Ammon's horn (tissue), 1 donor: ENCODE measurements at places on chromosomes 5 and 9.
A peak's percentile ranks its signal among the peaks of the same experiment; 100 is the strongest.

DNA sequence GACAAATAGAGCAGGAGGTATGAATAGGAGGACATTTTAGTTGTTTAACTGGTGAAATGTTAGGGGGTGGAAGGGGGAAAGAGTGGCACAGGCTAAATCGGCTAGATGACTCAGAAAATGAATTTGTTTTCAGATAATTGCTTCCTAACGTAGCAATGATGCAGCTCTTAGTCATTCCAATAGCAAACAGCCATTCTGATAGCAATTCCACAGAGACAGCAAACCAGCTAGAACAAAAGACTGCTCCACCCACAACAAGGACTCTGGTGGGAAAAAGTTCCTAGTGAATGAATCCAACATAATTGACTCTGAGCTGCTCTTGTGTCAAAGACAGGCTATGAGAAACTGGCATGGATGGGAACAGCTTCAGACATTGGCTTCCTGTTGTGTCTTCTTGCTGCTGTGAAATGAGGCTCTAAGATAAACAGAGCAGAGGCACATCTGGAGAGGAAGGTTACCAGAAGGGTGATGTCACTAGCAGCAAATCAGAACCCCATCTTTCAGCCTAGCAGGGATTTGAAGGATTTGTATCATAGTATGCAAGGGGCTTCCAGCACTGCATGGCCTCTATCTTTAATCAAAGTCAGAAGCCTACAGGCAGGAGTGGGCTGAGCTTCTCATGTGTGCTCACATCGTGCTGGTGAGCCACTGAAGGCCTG lies 28.1 kb upstream of the F2RL1 start:
- peak; percentile 55 for DNase-seq

DNA sequence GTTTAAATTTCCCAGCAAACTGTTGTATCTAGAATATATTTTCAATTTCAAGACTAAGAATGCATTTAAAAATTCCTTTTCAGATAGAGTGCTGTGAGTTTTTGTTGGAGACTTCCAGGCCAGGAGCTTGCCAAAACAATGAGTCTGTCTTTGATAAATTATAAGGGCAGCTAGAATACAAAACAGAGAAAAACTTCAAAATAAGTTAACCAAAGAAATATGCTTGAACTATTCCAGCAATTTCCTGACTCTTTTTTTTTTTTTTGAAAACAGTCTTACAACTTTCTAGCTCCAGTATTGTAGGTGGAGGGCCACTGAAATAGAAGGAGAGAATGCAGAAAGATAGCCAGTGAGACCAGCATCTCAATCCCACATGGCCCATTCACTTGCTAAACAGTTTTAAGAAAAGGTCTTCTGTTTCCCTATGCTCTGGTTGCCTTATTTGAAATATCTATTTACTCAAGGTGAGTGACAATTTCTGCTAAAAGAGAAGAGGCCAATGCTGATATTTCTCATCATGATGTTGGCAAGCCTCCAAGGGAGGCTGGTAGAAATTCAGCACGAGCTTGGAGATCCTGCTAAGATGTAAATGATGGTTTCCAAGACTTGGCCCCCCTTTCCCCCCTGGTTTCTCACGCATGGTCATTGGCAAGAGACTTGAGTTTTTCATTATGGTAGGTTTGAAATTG lies 103.2 kb downstream of the USP20 start:
- DNase-seq: peak; percentile 10

- DNase-seq: peak; percentile 73
These were observed 4.9 kb upstream of the C7 start for GRCh38 chr5:40904205-40904993.

DNA sequence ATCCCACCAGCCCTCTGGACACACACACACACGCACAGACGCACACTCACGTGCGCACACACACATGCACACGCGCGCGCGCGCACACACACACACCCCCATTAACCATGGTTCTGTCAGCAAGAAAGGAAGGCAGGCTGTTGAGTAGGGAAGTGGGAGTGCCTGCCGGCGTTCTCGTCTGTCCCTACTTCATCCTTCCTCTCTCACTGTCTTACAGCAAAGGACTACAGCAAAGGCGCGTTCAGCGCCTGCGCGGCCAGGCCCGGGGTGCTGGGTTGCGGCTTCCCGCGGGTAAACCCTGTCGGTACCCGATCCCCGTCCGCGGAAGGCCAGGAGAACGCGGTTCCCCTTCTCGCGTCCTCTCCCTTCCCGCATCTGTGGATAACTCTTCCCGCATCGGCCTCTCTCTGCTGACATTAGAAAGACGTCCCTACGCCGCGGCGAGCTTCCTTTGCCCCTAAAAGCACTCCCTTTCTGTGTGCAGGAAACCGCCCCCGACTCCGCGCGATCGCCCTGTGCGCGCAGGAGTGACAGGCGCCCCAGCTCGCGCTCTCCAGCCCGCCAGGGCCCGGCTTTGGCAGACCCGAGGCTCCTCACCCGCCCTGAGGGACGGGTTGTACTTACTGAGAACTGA lies 219.2 kb downstream of the AGTPBP1 start:
- peak; percentile 68 for DNase-seq

GRCh38 chr5:175595905-175596304 lies 62.0 kb upstream of the HRH2 start:
- DNase-seq: no peak

GRCh38 chr5:93161661-93162654 lies 419.1 kb downstream of the NR2F1-AS1 start:
- no peak for DNase-seq

DNA sequence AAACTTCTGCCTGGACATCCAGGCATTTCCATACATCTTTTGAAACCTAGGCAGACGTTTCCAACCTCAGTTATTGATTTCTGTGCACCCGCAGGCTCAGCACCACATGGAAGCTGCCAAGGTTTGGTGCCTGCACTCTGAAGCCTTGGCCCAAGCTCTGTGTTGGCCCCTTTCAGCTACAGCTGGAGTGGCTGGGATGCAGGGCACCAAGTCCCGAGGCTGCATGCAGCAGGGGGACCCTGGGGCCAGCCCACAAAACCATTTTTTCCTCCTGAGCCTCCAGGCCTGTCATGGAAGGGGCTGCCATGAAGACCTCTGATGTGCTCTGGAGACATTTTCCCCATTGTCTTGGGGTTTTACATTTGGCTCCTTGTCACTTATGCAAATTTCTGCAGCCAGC lies 49.9 kb downstream of the NFX1 start:
- DNase-seq: no peak

- DNase-seq: no peak
These were observed 18.3 kb upstream of the FUBP3 start for GRCh38 chr9:130561056-130561455.

DNA sequence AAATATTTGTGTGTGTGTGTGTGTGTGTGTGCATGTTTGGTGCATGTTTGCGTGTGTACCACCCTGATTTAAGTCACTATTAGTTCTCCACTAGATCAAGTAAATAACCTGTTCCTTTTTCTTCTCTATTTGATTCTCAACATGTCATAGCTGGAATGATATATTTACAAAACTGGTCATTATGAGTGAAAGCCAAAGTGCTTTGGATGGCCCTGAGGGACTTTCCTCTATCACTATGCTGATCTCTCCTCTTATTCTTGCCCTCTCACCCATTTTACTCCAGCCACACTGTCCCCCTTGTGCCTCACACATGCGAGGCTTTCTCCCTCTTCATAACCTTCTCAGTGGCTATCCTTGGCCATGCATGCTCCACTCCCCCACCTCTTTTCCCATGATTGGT lies 144.6 kb upstream of the NMUR2 start:
- DNase-seq: no peak

DNA sequence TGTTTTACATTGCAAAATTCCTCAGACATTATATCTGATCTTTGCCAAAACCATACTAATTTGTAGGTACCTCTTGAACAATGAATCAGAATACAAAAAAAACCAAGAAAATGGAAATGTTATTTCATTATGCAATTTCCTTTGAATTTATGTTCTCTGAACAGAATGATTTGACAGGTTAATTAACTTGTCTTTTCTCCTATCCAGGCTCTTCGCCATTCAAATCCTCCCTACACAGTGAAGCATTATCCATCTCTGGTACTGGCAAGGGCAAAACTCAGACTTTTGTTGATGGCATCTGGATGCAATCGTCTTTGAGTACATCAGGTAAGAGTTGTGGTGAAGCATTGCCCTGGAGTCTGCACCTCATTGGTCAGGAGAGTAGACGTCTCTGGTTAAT lies 655.7 kb upstream of the ITGA1 start:
- no peak for DNase-seq

DNA sequence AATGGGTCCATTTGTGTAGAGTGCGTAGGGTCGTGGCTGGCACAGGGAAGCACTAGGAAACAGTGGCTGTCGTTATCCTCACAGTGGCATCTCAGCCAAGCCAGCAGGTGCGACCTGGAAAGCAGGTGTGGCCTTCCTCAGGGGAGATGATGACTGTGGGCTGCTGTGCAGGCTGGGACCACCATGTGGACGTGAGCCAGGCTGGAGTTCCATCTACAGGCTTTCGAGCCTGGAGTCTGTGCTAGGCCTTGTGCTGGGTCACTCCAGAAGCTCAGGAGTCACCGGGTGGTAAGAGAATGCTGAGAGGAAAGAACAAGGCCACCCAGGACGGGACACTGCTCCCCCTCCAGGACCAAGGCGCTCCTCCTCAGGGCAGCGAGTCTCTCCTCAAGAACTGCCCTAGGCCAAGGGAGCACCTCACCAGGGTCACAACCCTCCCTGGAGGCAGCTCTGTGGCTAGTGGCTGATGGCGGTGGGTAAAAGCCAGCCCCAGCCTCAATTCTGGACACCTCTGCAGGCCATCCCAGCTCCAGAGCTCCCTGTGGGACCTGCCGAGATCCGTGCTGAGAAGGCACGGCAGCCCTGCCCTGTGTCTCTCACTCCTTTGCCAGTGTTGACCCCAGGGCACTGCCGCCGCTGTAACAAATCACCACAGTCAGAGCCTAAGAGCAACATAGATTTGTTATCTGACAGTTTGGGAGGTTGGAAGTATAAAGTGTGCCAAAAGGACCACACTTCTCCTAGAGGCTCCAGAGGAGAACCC lies 36.0 kb downstream of the WHRN start:
- DNase-seq: no peak

GRCh38 chr9:124217836-124218437 lies 39.8 kb upstream of the NEK6 start:
- no peak for DNase-seq

DNA sequence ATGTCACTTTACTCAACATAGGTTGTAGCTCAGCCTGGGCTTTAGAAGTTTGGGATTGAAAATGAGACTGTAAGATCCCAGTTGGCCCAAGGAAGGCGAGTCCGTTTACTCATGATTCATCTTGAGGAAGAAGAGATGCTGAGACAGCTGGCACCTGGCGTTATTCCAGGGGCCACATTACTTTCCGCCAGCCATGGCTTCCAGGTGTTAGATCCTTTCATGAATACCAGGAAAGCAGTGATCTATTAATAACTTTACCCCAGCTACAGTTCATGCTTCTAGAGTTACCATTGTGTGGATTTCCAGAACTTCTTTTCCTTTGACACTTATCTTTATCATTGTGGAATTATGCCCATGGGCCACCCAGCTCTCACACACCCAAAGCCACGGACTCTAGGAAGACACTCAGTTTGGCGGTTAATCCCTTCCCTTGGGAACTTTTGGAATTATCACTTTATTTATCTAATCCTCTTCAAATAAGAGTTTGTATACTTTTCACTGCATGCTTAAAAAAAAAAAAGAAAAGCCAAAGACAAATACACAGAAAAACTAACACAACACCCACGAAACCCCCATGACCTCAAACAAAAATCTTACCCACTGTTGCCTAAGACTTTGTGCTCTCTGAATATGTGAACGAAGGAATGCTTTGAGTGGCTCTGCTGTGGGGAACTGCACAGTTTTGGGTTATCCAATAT lies 26.9 kb downstream of the RAI14 start:
- no peak for DNase-seq

DNA sequence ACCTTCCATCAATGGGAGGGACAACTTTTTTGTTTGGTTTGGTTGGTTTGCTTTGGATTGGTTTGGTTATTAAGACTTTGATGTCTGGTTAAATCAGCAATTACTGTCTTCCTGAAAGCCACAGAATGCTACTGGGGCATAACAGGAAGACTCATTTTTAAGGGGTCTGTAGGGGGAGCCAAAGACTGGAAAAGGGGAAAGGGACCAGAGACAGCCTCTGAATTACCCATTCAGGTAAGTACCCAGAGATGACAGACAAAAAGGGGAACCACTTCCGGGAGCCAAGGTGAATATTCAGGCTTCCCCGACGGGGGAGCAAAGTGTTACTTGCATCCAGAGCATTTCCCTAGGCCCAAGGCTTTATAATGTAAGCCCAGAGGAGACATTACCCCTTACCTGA lies 4.6 kb upstream of the FEM1C start:
- DNase-seq: no peak

DNA sequence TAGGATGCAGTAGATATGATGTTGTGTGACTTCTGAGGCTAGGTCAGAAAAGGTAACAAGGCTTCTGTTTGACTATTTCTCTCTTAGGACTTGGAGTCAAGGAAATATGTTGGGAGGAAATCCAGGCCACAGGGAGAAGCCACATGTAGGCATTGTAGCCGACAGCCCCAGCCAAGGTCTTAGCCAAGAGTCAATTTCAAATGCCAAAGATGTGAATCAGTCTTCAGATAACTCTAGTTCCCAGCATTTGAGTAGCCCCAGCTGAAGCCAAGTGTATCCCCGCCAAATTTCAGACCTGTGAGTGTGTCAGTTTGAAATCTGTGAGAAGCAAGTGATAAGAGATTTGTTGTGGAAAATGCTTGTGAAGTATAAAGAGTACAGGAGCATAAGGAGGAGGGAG lies 38.1 kb upstream of the ISL1 start:
- DNase-seq: no peak

DNA sequence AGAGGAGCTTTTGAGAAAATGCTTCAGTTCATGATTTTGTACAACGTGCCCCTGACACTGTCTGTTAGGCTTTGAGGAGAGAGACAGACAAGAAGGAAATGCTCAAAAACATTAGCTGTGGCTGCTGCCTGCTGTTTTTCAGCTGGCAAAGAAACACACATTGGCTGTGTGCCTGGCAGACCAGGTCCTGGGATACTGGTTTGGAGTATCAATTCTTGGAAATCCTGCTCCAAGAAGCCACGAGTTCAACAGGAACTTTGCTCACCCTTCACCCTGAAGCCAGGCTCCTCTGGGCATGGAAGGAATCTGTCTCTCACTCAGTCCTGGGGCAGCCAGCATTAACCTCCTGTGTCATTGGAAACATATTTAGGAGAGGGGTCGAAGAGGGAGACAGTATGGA lies 245.5 kb downstream of the AUH start:
- DNase-seq: no peak

- no peak for DNase-seq
These were observed 41.9 kb downstream of the PSMB7 start for GRCh38 chr9:124373386-124373785.

DNA sequence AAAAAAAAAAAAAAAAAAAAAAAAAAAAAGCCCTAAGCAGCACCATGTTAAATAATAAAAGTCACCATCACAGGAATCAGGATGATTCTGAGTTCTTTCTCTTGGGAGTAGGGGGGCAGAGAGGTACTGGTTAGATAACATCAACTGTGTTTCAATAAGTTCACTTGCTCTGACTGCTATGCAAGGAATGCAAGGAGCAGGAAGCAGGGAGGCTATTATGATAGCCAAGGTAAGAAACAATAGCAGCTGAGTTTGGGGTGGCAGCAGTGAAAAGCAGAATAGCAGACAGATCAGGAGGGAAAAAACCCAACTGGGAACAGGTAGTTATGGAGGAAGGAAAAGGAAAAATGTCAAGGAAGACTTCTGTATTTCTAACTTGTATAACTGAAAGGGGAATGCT lies 8.2 kb downstream of the CEP120 start:
- no peak for DNase-seq
